ENCODE measurements at places on chromosomes 6 and 20.

DNA sequence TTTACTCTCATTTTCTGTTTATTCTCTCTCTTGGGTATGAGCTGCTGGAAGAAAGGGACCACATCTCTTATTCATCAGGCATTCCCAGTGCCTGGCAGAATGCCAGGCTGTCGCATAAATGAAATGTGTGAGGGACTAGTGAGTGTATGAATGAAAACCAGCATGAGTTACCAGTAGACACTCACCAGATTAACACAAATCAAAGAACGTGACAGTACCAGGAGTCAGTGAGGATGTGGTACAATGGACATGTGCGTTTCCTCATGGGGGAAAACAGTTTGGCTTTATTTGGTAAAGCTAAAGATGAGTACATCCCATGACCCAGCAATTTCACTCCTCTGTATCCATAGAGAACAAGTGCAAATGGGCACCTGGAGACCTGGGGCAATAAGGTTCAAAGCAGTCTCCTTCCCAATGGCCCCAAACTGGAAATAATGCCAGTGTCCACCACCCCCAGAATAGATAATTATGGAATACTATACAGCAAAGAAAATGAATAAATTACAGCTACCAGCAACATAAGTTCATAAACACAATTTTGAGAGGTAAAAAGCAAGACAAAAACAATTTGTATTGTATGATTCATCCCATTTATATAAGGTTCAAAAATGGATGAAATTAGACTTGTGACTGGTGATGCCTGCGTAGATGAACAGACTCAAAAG, 93.3 kb downstream of the CDH22 start:
- DNase-seq, result no peak

GRCh38 chr6:2783188-2783963, 18.2 kb downstream of the WRNIP1 start:
- no peak for DNase-seq

GRCh38 chr6:54874349-54875048, 27.9 kb downstream of the FAM83B start:
- DNase-seq, result no peak

GRCh38 chr20:49424536-49424935, 57.9 kb downstream of the KCNB1 start:
- no peak for DNase-seq
